ENCODE measurements at places on chromosomes 5 and 9. TPM values are rescaled to one million over a fixed set of nuclear protein-coding genes. Genes with fewer than 3 reads are reported as not detected.

Gene DMRT3
- not detected for total RNA-seq

Gene IL3
- total RNA-seq: not detected

Gene CTXN3
- total RNA-seq: not detected

Gene SV2C
- 0.37 TPM for total RNA-seq

Gene RGMB
- total RNA-seq: 12.2 TPM

Gene FIBCD1
- total RNA-seq: 11.4 TPM

Gene GCNT4
- 3.6 TPM for total RNA-seq

Gene KCNIP1
- total RNA-seq: 0.35 TPM

Gene PCDHGA11
- 3.4 TPM for total RNA-seq

Gene FAT2
- 0.03 TPM for total RNA-seq

Gene FOXD4
- 0.71 TPM for total RNA-seq

Gene SLC36A3
- total RNA-seq: not detected

Gene TAF1L
- total RNA-seq: not detected

Gene SHOC1
- total RNA-seq: 0.29 TPM

Gene PCDHB5
- total RNA-seq: 2.5 TPM

Gene CYLC2
- not detected for total RNA-seq

Gene EHMT1
- total RNA-seq: 79.8 TPM

Gene GGTA1
- total RNA-seq: 7.5 TPM

Gene ALDOB
- not detected for total RNA-seq

Gene DMRTA1
- 1.9 TPM for total RNA-seq

Gene DIPK1B
- total RNA-seq: 12.7 TPM

Gene RNF183
- not detected for total RNA-seq

Gene TRPM6
- 3.8 TPM for total RNA-seq

Gene PCSK1
- total RNA-seq: 0.15 TPM

Gene PCDHA10
- total RNA-seq: 0.47 TPM

Gene FAM200C
- 3.6 TPM for total RNA-seq

Gene CD72
- total RNA-seq: 3.4 TPM

Gene OMD
- 8.5 TPM for total RNA-seq

All from left lung (tissue), 14 donors.